ENCODE measurements at places on chromosomes 5 and 9.

DNA sequence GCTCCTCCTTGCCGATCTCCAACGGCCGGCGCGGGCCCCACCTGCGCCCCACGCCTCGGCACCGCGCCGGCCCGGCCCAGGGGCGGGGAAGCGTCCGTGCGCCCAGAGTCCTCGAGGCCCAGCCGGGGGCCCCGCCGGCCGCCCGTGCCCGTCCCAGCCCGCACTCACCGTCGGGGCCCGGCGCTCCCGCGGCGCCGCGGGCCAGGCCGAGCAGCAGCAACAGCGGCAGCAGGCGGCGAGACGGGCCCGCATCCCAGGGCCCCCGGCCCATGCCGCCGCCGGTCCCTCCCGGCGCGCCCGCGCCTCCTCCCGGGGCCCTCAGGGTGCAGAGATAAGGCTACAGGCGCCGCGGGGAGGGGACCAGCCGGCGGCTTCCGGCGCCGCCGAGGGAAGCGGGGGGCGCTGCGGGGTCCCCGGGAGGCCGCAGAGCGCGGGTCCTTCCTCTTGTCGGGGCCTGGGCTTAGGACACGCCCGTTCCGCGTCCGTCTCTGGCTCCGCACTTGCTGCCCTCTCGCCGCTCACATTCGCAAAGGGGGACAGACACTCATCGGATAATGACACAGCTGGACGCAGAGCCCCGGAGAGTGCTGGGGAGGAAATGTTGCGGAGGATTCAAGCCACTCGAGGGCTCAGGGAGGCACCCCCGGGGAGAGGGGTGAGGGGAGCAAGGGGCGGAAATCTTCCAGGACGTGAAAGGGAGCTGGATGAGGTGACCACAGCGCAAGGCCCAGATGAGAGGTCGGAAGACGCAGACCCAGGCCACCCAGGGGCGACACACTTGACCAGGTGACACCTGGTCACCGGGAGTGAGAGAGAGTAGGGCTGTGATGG is at the start of gene SUSD1:
Gene SUSD1 (minus strand): TSS at position 333 of the 831 bp plus-strand sequence. CDS start 62 bp downstream, at position 271.
- peak; percentile 70 for DNase-seq

DNA sequence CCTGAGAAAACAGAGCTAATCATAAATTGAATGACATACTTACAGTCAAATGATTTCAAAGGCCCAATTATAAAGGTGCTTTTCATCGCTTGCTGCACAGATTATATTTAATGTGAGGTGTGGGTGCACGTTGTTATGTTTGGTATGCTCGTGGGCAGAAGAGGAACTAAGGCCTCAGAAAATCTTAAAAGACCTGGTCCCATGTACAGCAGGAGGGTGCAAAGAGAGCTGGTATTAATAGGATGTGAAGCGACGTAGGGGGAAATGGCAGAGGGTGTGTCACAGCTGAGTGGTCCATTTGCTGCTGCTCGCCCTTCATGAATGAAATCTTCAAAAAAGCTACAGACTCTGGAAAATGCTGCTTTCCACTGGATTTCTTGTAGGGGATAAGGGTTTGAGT is 40.5 kb upstream of the IFNK start:
- DNase-seq: no peak

DNA sequence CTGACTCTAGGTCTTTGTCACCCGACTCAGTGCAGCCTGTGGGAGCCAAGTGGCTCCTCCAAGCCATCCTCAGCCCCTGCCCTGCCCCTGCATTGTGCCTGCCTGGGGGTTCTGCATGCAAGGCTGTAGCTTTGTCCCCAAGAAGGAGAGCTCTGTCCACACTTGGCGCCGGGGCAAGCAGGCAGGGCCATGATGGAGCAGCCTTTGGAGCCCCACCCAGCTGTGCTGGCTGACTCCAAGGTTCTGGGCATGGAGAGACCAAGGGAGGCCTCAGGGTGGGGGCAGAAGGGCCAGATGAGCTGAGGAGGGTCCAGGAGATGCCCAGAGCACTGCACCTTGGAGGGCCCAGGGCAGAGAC is 226.2 kb downstream of the CACNA1B start:
- no peak for DNase-seq

GRCh38 chr5:89343666-89344065 is 460.7 kb upstream of the MEF2C start:
- DNase-seq: no peak

Measured in T47D (cell line).